ENCODE measurements at places on chromosomes 5 and 9.

DNA sequence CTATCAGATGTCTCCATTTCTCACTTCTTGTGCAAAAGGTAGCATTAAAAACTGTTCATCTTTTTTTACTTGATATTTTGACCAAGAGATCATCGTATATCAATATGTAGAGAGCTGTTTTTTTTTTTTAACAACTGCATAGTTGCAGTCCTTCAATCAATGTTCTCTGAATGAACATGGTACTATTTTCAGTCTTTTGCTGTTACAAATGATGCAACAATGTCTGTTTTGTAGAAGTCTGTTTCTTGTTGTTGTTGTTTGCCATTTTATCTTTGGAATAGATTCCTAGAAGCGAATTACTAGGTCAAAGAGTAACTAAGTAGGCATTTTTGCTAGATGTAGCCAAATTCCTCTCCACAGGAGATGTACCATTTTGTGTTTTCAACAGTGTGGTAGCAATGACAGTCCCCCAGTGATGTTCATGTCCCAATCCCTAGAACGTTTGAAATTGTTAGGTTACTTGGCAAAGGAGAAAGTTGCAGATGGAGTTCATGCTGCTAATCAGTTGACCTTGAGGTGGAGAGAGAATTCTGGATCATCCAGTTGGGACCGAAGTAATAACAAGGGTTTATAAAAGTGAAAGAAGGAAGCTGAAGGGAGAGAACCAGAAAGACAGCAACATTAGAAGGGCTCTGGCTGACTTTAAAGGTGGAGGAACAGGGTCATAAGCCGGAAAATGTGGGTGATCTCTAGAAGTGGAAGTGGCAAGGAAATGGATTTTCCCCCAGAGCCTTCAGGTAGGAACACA lies 6.3 kb downstream of the MTREX start:
- H3K4me1 ChIP-seq, result no peaks in the 10 kb centered on the region
- DNase-seq, result no peak
- H3K36me3 ChIP-seq, result no peaks in the 10 kb centered on the region
- no peaks in the 10 kb centered on the region for H3K27me3 ChIP-seq
- H3K27ac ChIP-seq, result no peak overlapping the region

GRCh38 chr9:85064811-85065371 lies 395.4 kb downstream of the NTRK2 start:
- no peak overlapping the region for H3K27ac ChIP-seq
- no peaks in the 10 kb centered on the region for H3K36me3 ChIP-seq
- peaks cover 9% of the 10 kb centered on the region for H3K27me3 ChIP-seq
- H3K4me1 ChIP-seq, result no peaks in the 10 kb centered on the region
- no peak overlapping the region for H3K4me3 ChIP-seq
- DNase-seq, result no peak

- DNase-seq, result no peak
- H3K27ac ChIP-seq, result no peak overlapping the region
- no peaks in the 10 kb centered on the region for H3K36me3 ChIP-seq
- H3K4me3 ChIP-seq, result no peak overlapping the region
Observed at GRCh38 chr5:170508036-170508435, 4.2 kb downstream of the KCNIP1 start.

GRCh38 chr5:127011153-127011552 lies 19.2 kb downstream of the MARCHF3 start:
- no peaks in the 10 kb centered on the region for H3K4me1 ChIP-seq
- H3K4me3 ChIP-seq, result no peak overlapping the region
- H3K27me3 ChIP-seq, result no peaks in the 10 kb centered on the region
- no peak for DNase-seq

DNA sequence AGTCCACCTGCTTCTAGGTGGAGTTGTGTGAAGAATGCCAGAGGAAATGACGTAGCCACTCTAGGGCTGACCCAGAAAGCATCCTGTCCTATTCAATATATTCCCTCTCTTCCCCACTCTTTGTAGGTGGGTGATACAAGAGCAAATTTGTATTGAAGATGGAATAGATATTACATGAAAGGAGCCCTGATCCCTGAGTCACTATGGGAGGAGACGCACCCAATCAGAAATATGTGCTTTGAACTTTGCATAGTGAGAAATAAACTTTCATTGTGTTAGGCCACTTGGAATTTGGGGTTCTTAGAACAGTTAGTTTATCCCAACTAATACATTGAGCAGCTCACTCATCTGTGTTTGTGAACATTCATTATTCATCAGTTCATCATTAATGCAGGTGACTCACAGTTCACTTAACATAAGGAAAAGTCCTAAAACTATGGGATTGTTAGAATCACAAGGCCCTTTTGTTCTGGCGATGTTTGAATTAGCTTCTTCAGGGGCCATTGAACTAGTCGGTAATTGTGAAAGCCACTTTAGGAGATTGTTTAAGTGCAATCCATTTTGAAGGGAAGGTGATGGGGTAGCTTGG lies 26.9 kb upstream of the NTRK2 start:
- no peaks in the 10 kb centered on the region for H3K27me3 ChIP-seq
- no peak overlapping the region for H3K4me3 ChIP-seq
- peaks cover 15% of the 10 kb centered on the region for H3K4me1 ChIP-seq
- no peak overlapping the region for H3K27ac ChIP-seq
- H3K36me3 ChIP-seq, result no peaks in the 10 kb centered on the region
- DNase-seq, result no peak

DNA sequence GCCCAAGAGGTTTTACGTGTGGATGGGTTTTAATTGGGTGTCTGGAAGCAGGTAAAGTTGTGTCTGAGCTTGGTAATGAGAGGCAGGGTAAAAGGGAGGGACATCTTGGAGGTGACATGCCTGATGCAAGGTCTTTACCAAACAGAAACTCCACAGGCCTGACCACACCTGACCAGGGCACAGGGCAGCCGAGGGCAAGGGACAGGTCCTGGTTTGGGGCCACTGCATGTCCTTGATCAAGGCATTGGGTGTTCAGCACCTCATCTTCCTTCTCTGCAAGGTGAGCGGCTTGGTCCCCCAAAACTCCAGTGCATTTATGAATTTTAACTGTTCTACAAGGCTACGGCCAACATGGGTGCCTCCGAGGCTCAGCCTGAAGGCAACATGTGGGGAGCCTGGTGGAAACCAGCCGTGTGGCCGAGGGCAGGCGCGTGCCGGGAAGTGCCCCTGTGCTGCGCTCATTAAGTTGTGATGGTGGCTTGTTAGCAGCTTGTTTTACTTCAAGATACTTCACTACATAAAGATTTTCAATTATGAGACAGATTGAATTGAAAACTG lies 30.7 kb upstream of the LPCAT1 start:
- H3K36me3 ChIP-seq, result no peaks in the 10 kb centered on the region
- H3K4me3 ChIP-seq, result no peak overlapping the region
- no peak overlapping the region for H3K27ac ChIP-seq

GRCh38 chr9:91131433-91131839 lies 230.3 kb downstream of the AUH start:
- no peaks in the 10 kb centered on the region for H3K36me3 ChIP-seq
- H3K27ac ChIP-seq, result peak overlapping the region; percentile 82
- DNase-seq, result no peak
- H3K4me3 ChIP-seq, result no peak overlapping the region

DNA sequence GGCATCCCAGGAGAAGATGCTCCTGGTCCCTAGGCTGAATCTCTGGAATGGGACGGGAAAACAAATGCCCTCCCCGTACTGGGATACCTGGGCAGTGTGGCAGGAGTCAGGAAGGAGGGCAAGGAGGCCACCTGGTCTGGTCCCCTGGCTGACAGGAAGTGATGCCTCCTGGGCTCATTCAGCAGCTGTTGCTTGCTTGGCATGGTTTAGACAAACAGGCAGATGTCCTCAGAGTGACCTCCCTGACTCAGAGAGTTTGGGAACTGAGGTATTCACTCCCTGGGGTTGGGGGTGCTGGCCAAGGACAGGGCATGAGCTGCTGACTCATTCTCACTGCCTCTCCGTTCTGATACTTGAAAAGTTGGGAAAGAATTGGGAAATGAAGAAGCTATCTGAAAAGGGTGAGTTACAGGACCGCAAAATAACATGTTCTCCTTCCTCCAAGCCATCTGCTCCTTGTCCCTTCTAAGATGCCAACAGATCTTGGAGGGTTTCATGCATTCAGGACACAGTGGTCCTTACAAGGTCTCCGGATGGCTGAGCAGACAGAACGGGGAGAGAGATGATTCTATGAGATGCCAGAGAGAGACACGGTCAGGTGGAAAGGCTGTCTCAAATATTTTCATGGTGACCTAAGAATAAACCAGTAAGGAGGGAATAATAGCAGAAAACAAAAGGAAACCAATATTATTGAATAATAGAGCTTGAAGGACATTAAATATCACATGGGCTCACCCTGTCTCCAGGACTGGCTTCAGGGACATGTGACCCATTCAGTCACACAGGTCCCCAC lies 534.5 kb downstream of the BNC2 start:
- peak overlapping the region; percentile 62 for H3K27ac ChIP-seq
- H3K4me1 ChIP-seq, result peaks cover 24% of the 10 kb centered on the region
- peak; percentile 12 for DNase-seq
- no peaks in the 10 kb centered on the region for H3K36me3 ChIP-seq
- no peak overlapping the region for H3K4me3 ChIP-seq

- peak overlapping the region; percentile 96 for H3K27ac ChIP-seq
- H3K4me3 ChIP-seq, result peak overlapping the region; percentile 93
- no peaks in the 10 kb centered on the region for H3K36me3 ChIP-seq
Observed at GRCh38 chr9:133375116-133375723, 640 bp downstream of the SURF4 start.

DNA sequence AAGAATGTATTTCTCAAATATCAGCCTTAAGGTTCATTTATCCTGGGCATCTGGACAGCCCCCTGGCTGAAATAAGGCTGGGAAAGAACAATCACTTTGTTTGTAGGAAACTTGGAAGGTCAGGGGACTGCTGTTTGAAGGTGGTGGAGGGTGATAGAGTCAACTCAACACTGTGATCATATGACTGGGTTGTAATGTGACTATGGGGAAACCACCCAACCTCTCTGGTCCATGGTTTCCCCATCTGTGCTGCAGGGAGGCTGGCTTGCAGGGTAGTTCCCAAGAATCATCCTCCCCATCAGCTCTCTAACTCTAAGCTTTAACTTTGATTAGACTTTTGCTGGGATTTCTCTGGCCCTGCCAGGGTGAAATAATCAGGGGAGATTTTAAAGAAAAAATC lies 10.0 kb downstream of the INSYN2B start:
- DNase-seq, result no peak
- no peaks in the 10 kb centered on the region for H3K36me3 ChIP-seq
- H3K27me3 ChIP-seq, result no peaks in the 10 kb centered on the region
- no peak overlapping the region for H3K4me3 ChIP-seq

DNA sequence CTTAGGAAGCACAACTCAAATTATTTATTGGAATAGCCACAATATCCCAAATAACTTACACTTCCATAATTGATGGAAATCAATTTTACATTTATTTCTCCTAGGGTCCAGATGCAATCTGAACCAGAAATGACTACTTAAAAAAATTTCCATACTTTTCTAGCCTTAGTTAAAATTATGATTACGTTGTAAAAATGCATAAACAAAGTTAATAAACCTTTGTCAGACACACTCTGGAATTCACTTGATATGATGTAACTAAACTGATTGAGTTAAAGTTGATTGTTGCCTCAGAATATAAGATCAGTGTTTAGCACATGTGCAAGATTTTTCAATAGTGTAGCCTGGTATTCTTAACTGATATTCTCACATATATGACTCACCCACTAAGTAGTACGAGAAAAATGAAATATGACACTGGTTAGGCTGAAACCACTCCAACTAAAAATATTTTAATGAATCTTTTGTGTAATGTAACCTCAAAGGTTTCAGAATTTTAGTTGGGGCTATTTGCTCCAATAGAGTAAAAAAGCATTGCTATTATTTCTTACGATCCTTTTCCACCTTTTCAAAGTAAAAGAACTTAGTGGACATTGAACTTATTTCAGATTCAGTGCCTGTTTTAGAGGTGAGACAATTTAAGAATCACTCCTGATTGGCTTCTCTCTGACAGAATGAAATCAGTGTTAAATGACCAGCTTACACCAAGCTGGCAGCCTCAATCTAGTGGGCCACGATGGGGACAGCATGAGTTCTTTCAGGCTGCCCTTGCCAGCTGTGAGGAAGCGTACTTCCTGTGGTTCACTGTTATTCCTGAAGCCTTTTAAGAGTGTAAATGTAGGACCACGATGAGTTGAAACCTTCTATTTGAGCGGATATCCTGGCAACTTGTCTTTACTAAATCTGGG lies 277.2 kb upstream of the CDH9 start:
- H3K4me3 ChIP-seq, result no peak overlapping the region
- H3K4me1 ChIP-seq, result no peaks in the 10 kb centered on the region
- no peak overlapping the region for H3K27ac ChIP-seq
- no peaks in the 10 kb centered on the region for H3K27me3 ChIP-seq

DNA sequence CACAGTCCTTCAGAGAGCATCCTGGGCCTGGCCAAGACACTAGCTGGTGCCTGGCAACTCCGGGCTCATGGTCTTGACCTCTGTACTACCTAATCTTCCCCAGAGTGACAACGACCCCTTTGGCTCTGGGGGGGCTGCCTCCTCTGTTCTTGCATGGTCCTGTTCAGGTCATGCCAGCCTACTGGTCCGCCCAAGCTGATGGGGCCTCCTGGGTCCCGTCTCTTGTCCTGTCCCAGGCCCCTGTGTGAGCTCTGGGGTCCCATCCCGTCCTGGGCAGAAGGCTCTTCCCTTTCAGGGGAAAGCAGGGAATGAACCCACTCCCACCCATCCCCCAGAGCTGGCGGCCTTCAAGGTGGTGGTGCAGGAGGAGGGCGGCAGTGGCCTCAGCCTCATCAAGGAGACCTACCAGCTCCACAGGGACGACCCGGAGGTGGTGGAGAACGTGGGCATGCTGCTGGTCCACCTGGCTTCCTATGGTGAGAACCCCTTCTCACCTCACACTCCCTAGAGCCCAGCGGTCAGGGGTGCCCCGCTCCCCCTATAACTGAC lies 13.3 kb downstream of the REXO4 start:
- no peak overlapping the region for H3K27ac ChIP-seq
- DNase-seq, result no peak
- H3K4me3 ChIP-seq, result no peak overlapping the region
- no peaks in the 10 kb centered on the region for H3K4me1 ChIP-seq
- no peaks in the 10 kb centered on the region for H3K27me3 ChIP-seq
- H3K36me3 ChIP-seq, result peaks cover 29% of the 10 kb centered on the region

DNA sequence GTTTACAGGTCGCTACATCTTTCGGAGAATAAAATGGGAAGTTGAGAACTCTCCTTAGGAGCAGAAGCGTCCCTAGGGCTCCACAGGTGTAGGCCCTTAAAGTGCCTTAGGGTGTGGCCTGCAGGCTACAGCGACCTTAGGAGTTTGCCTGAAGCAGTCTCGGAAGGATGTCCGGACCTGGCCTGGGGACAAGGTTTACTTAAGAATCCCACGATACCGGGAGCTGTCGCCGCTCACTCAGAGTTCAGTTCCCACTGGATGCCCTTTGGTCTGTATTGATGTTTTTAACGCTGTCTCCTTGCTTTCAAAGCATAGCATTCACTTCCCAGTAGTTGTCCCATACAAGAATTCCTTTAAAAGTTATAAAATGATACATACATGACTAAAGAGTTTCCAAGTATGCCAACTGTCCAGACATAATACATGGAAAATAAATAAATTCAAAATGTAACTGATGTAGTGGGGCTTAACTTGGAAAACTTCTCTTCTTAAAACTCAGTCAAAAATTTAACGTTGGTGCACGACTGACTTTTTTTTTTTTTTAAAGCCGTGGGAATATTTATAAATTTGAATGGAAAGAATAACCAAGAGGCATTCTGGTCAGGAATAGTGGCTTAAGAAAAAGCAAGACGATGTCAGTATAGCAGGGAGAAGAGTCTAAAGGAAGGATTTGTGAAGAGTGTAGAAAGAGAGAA lies 848 bp downstream of the RAD50 start:
- peak overlapping the region; percentile 86 for H3K27ac ChIP-seq
- H3K36me3 ChIP-seq, result no peaks in the 10 kb centered on the region
- no peak for DNase-seq
- peaks cover 12% of the 10 kb centered on the region for H3K4me1 ChIP-seq

Measured in esophagus squamous epithelium (tissue), 5 donors.